Muscle of leg (tissue), 16 donors: ENCODE measurements at places on chromosomes 1 and 21.

- DNase-seq: no peak
These were observed 32.2 kb downstream of the SLC30A7 start for GRCh38 chr1:100928128-100928527.

- no peak for DNase-seq
These were observed 22.3 kb downstream of the SLC9A1 start for GRCh38 chr1:27132624-27133023.

DNA sequence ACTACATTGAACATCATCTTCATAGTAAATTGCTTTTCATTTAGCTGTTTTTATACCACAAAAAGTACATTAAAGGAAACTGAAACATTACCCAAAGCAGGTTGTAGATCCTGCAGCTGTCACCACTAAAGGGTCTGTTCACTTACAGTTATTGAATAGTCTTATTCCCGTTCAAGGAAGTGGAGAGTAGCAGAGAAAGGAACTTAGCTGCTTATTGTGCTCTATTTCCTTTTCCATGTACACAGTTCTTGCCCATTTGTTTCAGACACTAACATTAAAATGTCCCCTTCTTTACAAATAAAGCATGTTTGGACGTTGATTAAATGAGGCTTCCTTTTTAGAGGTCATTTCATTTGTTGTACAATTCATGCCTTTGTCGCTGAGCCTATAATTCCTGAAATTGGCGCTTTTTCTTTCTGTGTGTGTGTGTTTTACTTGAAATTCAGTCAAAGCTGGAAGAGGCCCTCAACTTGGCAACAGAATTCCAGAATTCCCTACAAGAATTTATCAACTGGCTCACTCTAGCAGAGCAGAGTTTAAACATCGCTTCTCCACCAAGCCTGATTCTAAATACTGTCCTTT, 44.4 kb upstream of the BMP8A start:
- peak; percentile 18 for DNase-seq

- DNase-seq: peak; percentile 79
These were observed 36.5 kb upstream of the LHX8 start for GRCh38 chr1:75097654-75098053.

- DNase-seq: peak; percentile 57
These were observed 4.9 kb downstream of the CROCC start for GRCh38 chr1:16926491-16927073.

DNA sequence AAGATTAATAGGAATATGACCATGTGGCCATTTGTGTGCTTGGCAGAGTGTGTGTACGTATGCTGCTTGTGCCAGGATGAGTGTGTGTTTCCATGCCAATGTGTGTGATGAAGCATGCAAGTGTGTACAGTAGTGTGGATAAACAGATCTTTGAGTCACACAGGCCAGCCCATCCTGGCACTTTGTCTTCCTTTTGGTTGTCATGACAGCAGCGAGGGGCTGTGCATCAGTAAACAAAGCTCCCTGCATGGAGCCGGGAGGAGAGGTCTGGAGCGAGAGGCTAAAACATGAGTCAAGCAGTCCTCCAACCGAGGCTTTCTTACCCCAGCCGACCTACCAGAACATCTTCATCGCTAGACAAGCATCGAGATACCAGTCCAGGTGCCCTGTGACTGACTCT, 221.2 kb downstream of the CACNA1E start:
- no peak for DNase-seq
